HFF-Myc (cell line): ENCODE measurements at places on chromosomes 11 and 22.

DNA sequence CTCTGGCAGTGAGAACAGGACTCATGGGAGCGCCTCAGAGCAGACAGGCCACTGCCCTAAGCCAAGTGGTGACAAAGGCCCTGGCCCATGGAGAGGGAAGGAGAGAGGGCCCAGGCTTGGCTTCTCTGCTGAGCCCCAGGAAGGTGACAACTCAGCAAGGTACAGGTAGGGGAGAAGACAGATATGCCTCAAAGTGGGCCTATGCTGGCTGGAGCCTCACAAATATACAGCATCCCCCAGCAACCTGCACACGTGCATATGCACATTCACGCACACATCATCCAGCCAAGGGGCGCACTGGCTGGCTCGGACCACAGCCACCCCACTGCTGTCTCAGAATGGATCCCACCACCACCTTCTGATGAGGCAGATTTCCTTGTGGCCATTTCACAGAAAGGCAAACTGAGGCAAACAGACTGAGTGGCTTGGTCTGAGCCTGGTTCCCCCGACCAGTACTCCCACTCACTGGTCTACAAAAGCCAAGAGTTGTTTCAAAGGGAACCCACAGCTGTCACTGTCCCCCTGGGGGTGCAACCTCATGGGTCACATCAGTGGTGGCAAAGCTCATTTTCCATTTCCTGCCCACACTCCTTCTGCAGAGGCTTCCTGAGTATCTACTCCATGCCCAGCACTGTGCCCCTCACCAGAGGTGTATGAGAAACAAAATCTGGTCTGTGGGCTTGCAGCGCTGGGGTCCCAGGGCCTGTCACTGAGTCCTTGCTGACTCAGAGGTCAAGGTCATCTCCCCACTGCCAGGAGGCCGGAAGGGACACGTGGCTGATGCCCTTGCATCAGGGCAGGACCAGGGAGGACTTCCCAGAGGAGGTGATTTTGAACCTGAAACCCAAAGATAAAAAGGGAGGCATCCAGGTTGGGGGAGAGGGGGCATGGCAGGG is 67.3 kb upstream of the PRR5 start:
- DNase-seq = no peak

DNA sequence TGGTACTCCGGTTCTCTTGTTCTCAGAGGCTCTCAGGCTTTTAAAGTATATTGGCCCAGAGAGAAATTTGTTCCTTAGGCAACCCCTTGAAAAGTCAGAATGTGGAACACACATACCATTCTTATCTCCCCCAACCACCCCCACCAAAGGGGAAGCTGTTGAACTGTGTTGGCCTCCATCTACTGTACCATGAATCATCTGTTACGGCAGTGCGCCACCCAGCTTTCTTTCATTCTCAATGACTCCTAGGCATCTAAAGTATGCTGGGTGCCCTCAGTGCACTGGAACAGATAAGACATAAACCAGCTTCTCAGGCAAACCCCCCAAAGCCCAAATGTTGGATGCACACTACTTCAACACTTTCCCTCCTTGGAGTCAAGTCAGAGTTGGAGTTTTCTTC is 696.2 kb upstream of the TENM4 start:
- DNase-seq = no peak

DNA sequence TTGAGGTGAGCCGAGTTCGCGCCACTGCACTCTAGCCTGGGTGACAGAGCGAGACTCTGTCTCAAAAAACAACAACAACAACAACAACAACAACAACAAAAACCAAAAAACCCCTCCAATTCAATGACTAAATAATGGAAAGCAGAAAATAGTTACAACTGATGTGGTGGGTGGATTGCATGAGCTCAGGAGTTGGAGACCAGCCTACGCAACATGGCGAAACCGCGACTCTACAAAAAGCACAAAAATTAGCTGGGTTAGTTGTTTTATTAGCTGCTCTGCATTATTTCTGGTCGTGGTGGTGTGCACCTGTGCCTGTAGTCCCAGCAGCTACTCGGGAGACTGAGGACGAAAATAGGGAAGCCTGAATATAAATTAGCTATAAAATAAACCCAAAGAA is 2.6 kb upstream of the PATL1 start:
- DNase-seq = no peak

DNA sequence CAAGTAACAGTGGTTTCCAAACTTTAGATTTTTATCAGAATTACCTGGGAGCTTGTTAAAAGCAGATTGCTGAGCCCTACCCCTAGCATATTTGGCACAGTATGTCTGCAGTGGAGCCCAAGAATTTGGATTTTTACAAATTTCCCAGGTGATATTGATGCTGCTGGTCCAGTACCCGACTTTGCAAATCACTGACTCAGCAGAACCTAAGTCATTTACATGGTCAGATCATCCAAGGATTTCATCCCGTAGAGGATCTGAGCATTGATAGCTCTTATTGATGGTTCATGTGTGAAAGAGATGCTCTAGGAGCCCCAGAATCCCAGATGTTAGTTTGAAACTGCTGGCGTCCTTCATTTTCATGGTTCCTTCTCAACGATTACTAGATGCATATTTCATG is 6.0 kb downstream of the C11orf97 start:
- no peak for DNase-seq

DNA sequence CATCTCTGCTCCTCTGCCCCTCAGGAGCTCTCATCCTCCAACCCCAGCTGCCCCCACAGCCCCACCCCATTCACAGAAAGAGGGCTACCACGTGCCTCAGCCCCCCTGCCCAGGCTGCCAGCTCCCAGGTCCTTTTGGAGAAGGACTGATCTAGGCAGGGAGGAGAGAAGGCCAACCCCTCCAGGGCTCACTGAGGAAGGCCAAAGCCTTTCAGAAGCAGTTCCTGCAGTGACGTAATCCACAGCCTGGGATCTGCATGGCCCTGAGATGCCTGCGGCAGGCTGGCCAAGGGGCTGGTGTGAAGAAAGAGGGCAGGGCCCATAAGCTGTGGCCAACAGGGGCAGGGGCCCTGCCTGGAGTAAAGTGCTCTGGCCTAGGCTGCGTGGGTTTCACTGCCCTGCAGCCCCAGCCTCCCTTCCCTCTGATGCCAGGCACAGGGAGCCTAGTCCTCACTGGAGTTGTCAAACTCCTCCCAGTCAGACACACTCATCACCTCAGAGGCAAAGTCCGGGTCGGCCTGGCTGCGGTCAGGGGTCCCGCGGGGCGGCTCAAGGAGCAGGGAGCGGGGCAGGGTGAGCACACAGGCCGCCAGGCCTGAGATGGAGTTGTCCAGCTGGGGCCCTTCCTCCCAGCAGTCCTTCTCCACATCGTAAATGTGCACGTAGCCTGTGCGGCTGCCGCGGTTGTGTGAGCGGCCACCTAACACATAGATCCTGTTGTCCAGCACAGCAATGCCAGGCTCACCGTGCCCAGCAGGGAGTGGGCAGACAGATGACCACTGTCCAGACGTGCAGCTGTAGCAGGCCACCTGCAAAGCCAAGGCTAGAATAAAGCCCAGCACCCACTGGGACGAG is 4.2 kb upstream of the SCARF2 start:
- DNase-seq = no peak

DNA sequence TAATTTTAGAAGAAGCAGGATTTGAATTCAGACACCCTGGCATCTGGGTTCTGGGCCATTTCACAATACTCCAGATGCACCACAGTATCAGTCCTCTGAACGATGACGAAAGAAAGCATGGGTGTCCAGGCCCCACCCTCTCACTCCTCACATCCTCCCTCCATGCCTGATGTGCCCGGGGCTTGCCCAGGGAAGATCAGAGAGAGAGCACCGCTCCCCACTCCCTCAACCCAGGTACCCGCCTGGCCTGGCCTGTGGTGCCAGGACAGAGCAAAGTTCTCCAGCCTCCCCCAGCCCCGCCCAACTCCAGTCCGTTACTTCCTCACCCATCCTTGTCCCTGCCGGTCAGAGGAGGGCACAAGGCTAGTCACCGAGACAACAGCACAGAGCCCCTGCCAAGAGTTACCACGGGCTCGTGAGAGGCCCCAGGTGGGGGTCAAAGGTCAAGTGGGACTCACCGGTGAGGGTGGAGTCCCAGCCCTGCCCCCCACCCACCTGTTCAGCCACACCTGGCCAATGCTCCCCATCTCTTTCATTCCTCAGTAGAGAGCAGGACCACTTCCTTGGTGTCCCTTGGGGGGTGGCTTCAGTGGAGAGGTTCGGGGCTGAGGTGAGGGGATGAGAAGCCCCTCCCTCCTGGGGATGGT is 8.1 kb downstream of the BCL9L start:
- DNase-seq = no peak

- no peak for DNase-seq
These were observed 34.5 kb downstream of the WT1 start for GRCh38 chr11:32400670-32401369.
